ENCODE measurements at places on chromosomes 1 and 21.

DNA sequence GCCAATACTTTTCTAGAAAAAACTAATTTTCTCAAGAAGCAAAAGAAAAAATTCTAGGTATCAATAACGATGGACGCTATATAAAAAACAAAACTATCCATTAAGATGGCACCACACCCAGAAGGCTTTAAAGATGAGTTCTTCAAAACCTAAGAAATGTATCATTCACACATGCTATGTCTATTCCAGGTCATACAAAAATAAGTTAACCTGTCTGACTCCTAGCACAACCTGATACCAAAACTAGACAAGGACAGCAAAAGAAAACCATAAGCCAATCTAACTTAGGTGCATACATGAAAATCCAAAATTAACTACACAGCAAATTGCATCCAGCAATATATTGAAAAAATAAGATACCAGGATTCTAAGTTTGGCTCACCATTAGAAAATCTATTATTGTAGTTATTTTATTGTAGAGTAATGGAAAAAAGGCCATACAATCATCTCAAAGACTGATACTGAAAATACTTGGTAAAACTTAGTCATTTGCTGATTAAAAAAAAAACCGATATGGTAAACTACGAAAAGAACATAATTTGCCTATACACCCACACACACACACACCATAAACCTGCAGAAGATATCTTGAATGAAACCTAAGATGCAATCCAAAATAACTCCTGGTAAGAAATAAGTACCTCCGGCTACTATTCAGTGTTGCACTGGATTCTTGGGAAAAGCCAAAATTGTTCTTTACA is 55.0 kb downstream of the TRAF5 start:
- no peak for DNase-seq

DNA sequence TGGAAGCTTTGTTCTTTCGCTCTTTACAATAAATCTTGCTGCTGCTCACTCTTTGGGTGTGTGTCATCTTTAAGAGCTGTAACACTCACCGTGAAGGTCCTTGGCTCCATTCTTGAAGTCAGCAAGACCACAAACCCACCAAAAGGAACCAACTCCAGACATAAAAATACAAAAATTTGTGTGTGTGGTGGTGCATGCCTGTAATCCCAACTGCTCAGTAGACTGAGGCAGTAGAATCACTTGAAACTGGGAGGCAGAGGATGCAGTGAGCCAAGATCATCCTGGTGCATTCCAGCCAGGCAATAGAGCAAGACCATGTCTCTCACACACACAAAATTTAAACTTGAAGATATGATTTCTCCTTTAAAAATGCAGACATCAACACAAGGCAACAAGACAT is 1431.7 kb upstream of the B3GALT2 start:
- no peak for DNase-seq

- no peak for DNase-seq
These were observed 33.4 kb upstream of the KAZN start for GRCh38 chr1:14565090-14565489.

GRCh38 chr1:205287076-205287475 is 34.5 kb downstream of the NUAK2 start:
- DNase-seq = no peak

- no peak for DNase-seq
These were observed 117.1 kb downstream of the OSBPL9 start for GRCh38 chr1:51733793-51734522.

DNA sequence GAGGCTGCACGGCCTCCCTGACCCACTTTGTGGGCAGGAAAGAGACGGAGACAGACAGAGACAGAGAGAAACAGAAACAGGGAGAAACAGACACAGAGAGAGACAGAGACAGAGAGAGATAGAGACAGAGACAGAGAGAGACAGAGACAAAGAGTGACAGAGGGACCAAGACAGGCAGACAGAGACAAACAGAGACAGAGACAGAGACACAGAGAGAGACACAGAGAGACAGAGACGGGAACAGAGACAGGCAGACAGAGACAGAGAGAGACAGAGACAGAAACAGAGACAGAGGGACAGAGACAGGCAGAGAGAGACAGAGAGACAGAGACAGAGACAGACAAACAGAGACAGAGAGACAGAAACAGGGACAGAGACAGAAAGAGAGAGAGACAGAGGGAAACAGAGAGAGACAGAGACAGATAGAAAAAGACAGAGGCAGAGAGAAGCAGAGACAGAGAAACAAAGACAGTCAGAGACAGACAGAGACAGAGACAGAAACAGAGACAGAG is 3.1 kb downstream of the COL6A1 start:
- DNase-seq = no peak

DNA sequence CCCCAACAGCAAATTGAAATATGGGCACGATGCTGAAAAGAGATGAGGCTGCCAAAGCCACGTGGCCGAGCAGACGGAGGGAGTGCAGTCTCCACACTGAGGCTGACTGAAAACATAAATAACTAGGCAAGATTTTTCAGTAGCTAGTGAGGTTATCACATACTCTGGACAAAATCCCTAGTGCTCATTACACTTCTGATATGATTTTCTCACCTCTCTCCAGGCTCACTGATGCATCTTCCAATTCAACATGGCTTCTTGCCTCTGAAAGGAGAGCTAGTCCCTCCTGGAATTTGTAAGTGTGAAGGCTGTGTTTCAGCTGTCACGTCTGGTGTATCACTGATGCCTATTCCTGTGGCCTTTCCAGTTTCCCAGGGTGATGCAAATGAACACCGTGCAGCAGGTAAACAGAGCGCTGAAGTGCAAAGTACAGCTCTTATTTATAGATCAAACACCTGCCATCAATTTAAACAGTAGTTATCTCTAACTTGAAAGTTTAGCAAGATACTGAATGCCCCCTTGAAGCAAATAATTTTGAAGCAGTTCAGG is 656.1 kb downstream of the KIF26B start:
- DNase-seq = no peak

- peak; percentile 61 for DNase-seq
These were observed 38.6 kb downstream of the C21orf91 start for GRCh38 chr21:17780539-17780938.

DNA sequence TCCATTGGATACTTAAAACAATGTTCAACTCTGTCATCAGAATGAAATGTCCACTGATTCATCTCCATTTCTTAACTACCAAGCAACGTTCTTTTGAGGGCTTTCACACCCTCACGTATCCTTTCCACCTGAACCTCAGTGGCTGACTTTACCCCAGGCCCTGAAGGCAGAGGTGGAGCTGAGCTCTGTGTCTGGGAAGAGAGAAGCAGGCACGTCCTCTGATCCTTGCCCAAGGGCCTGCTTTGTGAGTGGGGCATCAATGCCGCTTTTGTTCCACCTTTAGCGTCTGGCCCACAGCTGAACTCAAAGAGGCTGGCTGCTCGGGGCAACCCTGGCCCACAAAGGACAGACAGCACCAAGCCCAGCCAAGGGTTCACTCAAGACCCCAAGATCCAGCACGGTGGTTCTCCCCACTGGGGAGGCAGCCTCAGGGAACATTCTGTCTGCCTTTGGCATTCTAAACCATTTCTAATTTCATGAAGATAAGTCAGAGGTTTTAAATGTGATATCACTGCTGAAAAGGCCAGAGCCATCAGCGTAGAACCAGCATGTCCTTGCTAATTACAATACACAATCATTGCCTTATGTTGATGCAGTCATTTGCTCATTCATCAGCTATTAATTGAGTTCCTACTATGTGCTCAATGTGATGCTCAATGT is 126.0 kb upstream of the UBE2U start:
- DNase-seq = no peak

- DNase-seq = no peak
These were observed 30.5 kb upstream of the CCSAP start for GRCh38 chr1:229373395-229373794.

DNA sequence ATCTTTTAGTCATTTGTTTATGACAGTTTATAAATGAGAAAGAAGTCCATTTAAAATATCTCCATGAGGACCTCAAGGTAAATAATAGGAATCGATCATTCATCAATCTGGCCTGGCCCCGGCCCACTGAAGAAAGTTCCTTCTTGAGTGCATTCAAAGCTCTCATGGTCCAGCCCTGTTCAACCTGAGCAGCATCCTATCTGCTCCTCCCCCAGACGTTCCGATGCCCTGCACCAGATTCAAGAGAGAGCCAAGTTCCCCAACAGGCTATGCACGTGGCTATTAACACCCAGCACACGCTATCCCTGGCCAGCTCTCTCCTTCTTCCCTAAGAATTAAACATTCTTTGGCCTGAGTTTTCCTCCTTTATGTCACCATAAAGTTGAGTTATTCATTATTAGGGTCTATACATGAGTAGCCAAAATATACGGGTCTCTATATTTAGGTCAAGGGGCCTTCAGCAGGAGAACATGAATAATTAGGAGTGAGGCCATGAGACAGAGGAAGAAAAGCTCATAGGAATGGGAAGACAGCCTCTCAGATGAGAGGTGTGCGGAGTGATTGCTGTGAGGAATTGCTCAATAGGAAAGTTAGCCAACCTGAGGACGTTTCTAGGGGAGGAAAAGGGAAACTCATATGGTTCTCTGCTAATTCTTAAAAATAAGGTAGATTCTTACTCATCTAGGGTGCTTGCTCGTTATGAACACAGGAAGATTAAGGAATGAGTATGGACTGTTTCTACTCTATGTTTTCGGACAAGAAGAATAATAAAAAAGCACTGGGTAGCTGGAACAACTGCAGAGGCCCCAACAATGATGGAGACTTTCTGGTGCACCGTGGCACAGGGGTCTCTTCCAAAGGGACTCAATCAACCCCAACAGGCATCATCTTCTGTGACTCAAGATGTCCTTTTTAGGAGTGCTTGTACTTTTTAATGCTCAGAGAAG is 23.6 kb downstream of the RUNX1 start:
- DNase-seq = no peak

DNA sequence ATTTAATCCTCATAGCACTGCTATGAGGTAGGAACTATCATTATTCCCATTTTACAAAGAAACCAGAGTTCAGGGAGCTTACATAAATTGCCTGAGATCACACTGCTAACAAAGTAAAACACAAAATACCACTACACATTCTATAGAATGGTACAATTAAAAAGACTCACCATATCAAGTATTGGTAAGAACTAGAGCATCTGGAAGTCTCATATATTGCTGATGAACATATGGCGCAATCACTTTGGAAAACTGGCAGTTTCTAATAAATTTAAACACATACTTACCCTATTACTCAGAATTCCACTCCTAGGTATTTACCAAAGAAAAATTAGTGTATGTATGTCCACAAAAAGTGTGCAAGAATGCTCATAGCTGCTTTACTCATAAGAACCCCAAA is 261.5 kb downstream of the RRAGC start:
- DNase-seq = no peak

GRCh38 chr1:169872906-169873305 is 20.8 kb downstream of the SCYL3 start:
- DNase-seq = no peak

DNA sequence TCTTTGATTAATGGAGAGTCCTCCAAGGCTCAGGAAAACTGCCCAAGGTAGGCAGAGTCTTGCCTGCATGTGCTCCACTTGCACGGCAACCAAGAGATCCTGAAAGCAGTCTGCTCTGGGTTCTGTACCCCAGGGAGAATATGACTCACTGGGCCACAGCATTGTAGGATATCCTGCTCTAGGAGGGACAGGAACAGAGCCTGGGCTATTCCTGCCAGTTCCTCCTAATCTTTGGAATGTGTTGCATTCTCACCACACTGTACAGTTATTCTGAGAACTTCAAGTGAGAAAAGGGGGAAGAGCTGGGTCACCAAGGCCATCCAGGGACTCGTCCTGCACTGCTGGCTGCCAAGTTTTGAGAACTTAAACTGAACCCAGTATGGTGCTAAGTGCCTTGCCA is 278.5 kb downstream of the MATN1 start:
- no peak for DNase-seq

DNA sequence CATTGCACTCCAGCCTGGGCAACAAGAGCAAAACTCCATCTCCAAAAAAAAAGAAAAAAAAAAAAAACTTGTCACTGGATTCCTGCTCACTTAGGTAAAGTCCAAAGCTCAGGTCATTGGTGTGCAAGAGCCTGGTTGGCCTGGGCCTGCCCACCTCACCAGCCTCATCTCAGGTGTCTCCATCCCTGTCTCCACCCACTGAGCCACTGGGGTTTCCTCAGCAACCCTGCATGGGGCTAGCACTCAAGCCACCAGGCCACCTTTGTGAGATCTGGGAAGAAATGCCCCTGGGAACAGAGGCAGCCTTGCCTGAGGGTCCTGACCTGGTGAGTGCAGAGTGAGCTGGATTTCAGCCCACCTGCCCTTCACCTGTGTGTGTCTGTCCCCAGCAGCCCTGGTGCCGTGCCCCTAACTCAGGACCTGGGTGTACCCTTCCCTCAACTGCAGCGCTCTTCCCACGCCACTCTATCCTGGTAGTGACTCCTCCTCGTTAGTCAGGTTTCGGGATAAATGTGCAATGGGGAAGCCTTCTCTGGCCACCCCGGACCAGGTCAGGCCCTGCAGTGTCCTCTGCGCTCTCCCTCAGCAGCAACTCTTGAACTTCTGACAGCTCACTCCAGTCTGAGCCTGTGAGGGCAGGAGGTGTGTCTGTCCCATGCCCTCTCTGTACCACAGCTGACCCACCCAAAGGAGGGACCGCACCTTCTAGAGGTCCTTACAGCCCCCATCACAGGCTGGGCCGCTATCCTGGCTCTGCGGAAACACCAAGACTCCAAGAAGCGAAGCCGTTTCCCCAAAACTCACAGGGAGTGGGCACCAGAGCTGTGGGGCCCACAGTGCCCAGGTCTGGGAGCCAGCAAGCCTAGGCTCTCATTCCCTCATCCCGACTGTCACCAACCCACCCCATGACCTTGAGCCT is 3.3 kb downstream of the PDZK1IP1 start:
- no peak for DNase-seq

- DNase-seq = no peak
These were observed 7.4 kb downstream of the GPR137B start for GRCh38 chr1:236149696-236150228.

GRCh38 chr1:31771891-31772668 is 7.9 kb upstream of the ADGRB2 start:
- DNase-seq = peak; percentile 67

- no peak for DNase-seq
These were observed 418.8 kb downstream of the PTPRU start for GRCh38 chr1:29655145-29655544.

DNA sequence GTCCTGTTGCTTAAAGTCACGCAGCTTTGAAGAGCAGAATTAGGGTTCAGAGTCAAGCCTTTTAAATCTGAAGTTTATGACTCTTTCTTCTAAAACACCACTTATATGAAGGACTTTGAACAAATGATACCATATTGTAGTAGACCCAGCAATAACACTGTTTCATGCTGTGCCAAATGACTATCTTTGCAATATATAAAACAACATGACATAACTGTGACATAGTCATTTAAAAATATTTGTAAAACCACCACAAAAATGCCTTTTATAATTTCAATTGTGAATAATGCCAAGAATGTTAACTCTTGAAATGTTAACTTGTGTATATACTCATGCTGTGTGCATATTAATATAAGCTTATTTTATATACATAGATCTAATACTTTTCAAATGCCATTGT is 452.1 kb upstream of the NEGR1 start:
- no peak for DNase-seq

Measured in CD4-positive, alpha-beta memory T cell (primary cell).